HepG2 (cell line): ENCODE measurements at places on chromosomes 7 and 10.
A peak's percentile ranks its signal among the peaks of the same experiment; 100 is the strongest.

GRCh38 chr10:3776796-3777571 lies 8.0 kb downstream of the KLF6 start:
- peak; percentile 58 for DNase-seq

DNA sequence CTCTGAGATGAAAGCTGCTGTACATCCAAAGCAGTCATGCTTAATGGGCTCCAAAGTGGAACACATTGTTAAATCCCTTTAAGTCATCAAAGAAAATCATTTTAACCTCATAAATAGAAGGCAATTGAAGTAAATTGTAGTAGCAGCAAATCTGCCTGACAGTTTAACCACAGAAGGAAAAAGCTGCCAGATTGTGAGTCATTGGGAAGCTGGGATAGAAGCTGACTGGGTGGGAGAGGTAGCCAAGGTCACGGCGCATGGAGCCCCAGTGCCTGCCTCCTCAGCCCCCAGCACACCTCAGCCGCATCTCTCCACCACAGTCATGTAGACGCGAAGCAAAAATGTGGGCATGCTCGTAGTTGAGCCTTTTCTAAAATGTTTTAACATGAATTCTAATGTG lies 44.0 kb downstream of the TARP start:
- no peak for DNase-seq

DNA sequence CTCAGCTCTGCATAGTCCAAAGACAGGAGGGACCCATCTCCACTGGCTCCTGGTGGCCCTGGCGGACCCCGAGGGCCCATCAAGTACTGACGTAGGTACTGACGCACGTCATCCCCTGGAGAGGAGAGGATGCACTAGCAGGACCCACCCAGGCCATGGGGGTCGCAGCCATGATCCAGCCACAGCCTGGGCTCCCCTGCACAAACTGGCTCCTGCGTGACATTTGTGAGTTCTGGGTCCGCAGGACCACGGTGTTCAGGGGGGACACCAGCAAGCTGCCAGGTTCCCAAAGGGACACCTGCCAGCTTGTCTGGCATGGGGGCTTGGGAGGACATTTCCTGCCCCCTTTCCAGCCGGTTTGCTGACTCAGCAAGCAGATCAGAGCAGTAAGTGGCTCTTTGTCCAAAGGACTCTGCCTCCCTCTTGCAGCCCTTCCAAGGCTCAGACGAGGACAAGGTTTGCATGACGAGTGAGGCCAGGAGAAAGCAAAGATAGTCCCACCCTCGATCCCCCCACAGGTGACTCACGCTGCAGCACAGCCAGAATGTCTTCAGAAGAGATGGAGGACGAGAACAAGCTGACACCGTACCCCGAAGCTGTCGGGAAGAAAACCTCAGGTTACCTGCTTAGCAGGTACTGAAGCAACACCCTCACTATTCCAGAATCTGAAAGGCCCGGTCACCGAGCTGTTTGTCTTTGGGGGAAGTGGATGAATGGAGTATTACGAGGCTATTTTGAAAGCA lies 49.0 kb downstream of the COL17A1 start:
- no peak for DNase-seq

- DNase-seq = no peak
These were observed at the start of gene SLC18A2 for GRCh38 chr10:117240621-117241529. Gene SLC18A2, plus strand, starts transcription at chr10:117241114. Its CDS starts 580 bp downstream, at chr10:117241694.

DNA sequence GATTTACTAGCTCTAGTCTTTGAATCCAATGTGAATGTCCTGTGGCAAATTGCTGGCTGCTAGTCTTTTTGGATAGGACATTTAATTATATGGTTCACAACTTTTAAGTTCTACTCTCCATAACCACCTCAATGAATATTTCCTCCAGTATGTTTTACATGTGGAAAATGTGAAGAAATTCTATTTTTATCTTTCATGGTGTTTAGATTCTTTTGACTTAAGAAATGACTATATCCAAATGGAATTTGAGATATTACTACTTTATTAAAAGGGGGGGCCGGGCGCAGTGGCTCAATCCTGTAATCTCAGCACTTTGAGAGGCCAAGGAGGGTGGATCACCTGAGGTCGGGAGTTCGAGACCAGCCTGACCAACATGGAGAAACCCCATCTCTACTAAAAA lies 202.0 kb downstream of the ARL4A start:
- no peak for DNase-seq

- DNase-seq = no peak
These were observed 227.5 kb downstream of the WDR11 start for GRCh38 chr10:121078672-121079102.

DNA sequence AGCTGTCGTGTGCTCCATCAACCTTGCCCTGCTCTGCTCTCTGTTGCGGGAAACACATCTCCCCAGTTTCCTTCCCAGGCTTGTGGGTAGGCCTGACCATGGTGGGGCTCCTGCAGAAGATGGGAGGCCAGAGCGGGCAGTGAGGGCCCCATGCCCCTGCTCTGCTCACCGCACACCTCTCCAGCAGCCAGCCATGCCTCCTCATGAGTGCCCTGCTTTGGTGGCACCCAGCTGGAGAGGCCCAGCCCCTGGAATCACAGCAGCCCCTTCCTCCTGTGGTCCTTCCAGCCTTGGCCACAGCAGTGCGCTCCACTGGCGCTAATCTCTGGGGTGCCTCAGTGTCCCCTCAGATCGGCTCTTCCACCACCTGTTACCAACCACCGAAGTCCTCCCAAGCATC lies 4.2 kb upstream of the OPN4 start:
- no peak for DNase-seq

DNA sequence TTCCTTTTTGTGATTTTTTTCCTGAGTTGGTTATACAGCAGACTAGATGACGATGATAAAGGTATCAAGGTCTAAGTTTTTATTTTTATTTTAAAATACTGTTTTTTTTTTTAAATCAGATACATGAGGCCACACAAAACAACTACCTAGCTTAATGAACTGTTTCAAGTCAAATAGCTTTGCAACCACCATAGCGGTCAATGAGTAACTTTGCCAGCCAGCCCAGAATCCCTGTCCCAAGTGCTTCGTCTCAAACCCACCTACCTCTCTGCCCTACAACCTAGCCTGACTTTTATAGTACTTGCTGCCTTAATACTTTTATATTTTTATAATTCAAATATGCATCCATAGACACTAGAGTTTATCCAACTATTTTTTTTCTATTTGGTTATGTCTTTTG lies 676.5 kb downstream of the NRG3 start:
- no peak for DNase-seq

DNA sequence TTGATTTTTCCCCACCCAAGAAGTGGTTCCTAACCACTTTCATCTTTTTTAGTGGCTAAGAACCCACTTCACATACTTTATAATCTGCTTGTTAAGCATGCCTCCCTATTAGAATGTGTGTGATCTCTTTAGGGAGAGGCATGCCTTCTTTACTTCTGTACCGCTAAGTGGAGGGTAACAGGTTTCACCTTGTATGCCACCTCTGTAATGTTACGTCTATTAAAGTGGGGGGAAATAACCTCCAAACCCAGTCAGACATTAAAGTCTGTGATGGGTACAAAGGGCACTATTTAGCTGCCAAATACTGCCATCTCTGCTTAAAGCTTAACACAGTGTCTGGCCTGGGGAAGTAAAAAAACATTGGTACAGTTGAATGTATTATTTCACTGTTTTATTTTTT lies 51.9 kb downstream of the EPC1 start:
- no peak for DNase-seq

GRCh38 chr10:132845780-132846595 lies 60.0 kb upstream of the NKX6-2 start:
- DNase-seq = no peak

DNA sequence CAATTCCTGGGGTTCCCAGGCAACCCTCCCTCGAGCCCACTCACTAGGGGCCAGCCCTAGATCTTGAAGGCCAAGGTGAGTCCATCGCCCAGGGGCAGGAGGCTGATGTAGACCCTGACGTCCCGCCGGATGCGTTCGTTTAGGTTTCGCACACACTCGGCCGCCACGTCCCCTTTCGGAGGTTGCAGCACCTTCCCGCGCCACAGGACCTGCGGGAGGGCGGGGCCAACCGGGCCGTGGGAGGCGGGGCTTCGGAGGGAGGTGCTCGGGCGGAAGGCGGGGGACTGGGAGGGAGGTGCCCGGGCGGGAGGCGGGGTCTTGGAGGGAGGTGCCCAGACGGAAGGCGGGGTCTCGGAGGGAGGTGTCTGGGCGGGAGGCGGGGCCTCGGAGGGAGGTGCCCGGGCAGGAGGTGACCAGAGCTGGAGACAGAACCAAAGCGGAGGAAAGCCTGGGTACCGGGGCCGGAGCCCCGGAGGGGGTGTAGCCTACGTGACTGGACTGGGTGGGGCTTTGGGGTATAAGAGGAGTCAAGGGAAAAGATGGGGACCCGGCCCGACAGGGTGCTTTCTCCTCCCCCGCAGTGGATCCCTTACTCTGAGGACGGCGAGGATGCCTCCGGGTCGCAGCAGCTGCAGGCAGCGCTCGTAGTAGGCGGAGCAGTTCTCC lies 1.6 kb downstream of the COMTD1 start:
- peak; percentile 44 for DNase-seq

GRCh38 chr10:114328874-114329273 lies 75.4 kb downstream of the AFAP1L2 start:
- DNase-seq = no peak

DNA sequence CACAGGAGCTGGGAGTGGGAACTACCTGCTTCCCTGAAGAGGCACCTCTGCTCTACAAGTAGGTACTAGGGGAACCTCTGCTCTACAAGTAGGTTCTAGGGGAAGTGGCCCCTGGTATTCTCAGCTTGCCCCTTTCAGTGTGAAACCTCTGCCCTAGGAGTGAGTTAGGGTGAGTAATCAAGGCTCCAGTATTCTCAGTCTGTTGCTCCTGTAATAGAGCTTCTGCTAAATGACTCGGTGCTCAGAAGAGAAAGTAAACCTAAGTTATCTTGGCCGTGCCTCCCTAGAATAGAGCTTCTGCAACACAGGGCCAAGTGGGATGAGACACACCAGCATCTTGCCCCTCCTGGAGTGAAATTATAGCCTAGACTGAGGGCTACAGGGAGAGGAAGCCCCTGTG lies 13.4 kb upstream of the RASSF4 start:
- DNase-seq = no peak

DNA sequence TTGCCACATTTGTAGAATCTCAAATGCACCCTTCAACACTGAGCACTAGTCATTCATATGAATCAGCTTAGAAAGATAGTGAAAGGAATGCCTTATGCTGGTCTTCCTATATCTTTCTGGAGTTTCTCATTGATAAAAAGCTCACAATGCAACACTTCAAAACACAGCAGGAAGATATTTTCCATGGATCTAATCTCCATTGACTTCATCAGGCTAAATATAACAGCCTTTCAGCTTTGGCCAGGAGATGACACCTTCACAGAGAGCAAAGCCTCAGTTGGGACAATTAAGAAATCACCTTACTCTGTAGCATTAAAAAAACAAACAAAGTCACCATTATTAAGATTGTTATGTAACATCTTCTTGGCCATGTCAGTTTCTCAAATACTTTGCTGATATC lies 6.7 kb downstream of the NRP1 start:
- DNase-seq = no peak

DNA sequence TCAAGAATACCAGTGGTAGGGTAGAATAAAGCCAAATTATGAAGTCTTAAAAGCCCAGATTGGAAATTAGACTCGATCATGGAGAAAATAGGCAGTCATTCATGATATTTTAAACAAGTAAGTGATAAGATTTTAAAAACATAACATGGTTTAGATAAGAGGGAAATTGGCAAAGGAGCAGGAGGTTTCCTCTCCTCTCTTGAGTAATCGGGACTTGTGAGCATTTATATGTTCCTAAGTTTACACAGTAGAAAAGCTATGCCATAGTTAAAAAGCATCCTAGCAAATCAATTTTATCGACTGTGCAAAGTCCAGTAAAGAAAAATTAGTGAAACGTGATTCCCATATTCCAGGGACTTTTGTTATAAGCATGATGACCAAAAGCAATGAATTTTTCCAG lies 313.2 kb downstream of the AHR start:
- no peak for DNase-seq

GRCh38 chr10:1509011-1509530 lies 228.3 kb downstream of the ADARB2 start:
- no peak for DNase-seq

DNA sequence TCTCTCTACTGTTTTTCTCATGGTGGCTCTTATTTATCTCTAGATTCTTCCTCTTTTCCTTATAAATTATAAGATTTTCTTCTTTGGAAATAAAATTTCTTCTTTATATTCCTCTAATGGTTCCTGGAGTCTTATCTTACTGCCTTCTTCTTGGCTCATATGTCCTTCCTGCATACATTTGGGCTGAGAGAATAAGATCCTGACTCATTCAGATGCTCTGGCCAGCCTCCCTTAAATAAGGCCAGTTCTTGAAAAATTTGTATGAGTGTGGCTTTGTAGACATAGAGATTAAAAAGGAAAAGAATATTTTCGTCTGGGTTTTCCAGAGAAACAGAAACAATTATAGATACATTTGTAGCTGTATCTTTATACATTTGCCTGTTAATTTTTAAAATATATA lies 411.3 kb downstream of the KIF20B start:
- no peak for DNase-seq

- DNase-seq = no peak
These were observed 10.8 kb upstream of the POLM start for GRCh38 chr7:44093102-44093641.

GRCh38 chr7:98771519-98771918 lies 98.3 kb downstream of the TMEM130 start:
- no peak for DNase-seq

DNA sequence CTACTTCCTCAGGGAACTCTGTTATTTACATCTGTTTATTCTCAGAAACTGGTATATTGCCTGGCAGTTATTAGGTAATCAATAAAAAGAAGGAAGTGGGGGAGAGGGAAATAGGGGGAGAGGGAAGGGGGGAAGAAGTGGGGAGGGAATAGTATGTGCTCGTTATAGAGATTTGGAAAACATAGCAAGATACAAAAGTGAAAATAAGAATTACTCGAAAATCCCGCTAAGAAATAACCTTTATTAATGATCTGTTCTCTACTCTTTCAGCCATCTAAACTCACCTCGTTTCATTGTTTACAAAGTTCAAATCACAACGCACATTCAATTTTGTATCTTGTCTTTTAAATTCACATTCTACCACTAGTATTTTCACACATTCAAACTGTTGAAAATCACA lies 63.0 kb upstream of the CDCA7L start:
- DNase-seq = no peak

GRCh38 chr10:62231805-62232204 lies 36.8 kb downstream of the RTKN2 start:
- DNase-seq = peak; percentile 6

- DNase-seq = no peak
These were observed 516.0 kb downstream of the REEP3 start for GRCh38 chr10:64037071-64037661.

DNA sequence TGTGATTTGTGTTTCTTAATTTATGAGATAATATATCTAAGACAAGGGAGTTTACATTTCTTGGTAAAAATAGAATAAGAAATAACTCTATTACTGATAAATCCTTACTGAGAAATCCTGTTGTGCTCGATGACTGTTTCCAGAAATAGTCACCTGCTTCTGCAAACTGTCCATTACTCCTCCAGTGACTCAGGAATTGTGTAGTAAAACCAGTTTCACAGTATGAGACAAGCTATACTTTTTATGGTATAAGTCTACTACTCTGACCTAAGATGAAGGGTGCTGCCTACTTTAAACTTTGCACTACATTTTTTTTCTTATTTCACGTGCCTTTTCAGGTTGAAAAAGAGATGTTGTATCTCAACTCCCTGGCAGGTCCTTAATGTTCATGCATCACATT lies 6.8 kb upstream of the ANKRD22 start:
- no peak for DNase-seq
